Gastrocnemius medialis (tissue), 4 donors: ENCODE measurements at places on chromosomes 5 and 9. TPM values are rescaled to one million over a fixed set of nuclear protein-coding genes. Genes with fewer than 3 reads are reported as not detected.

DNA sequence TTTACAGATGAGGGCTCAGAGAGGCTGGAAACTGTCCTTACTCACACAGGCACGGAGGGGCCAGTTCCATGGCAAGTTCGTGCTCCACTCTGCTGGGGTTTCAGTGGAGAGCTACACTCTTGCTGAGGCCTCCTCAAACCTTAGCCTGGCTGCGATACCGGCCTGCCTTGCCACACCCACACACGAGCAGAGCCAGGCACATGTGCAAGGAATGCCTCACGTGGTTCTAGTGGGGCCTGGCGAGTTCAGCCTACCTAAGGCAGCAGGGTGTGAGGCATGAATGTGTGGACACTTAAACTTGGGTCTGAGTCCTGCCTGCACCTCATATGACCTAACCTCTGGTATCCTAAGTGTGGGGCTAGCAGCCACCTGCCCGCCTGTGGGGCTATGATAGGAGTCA, 21.5 kb upstream of the PRDM12 start:
- H3K36me3 ChIP-seq = no peaks in the 10 kb centered on the region
- H3K4me3 ChIP-seq = no peak overlapping the region
- H3K27ac ChIP-seq = no peak overlapping the region
- no peaks in the 10 kb centered on the region for H3K4me1 ChIP-seq
- DNase-seq = no peak

DNA sequence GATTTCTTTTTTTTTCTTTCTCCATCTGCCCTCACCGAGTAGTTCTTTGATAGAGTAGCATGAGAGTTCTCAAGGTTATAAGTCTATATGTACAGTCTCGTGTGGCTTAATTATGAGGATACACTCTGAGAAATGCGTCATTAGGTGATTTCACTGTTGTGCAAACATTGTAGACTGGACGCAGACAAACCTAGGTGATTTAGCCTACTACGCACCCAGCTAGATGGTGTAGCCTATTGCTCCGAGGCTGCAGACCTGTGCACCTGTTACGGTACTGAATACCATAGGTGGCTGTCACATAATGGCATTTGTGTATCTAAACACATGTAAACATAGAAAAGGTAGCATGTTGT, 26.9 kb upstream of the CORO2A start:
- H3K36me3 ChIP-seq = no peaks in the 10 kb centered on the region
- no peaks in the 10 kb centered on the region for H3K27me3 ChIP-seq
- no peak overlapping the region for H3K27ac ChIP-seq
- no peak overlapping the region for H3K4me3 ChIP-seq
- H3K4me1 ChIP-seq = no peaks in the 10 kb centered on the region

DNA sequence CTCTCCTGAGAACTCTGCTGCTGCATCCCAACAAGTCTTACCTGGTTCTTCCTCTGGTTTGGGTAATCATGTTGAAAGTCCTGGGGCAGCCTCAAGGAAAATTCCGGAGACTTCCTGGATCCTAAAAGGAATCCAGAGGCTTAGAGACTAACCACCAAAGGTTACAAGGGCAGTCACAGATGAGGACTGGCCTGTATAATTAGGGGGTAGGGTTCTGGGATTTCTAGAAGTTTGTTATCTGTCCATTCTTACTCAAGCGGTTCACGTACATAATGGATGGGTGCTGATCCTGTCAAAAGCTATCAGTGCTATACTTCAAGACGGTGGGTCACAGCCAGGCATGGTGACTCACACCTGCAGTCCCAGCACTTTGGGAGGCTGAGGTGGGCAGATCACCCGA, 51.4 kb upstream of the EPB41L4B start:
- H3K4me3 ChIP-seq = no peak overlapping the region
- no peaks in the 10 kb centered on the region for H3K36me3 ChIP-seq
- H3K4me1 ChIP-seq = no peaks in the 10 kb centered on the region
- no peak overlapping the region for H3K27ac ChIP-seq

Gene FOXD4L4
- not detected for total RNA-seq

DNA sequence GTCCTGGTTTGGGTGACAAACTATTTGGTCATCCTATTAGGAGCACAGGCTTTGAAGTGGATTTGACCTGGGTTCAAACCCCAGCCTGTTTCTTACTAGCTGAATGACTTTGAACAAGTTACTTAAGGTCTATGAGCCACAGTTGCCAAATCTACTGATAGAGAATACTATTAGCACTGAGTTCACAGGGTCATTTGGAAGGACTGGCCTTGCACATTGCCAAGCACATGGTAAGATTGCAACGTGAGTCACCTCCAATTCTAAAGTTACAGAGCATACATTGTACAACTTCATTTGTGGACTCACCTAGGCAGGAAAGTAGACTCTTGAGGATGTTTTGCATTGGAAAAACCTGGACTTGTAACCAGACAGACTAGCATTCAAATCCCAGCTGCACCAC, 38.9 kb downstream of the MFAP3 start:
- peak; percentile 6 for DNase-seq
- H3K4me1 ChIP-seq = peaks cover 13% of the 10 kb centered on the region
- H3K27ac ChIP-seq = no peak overlapping the region

- no peak overlapping the region for H3K27ac ChIP-seq
- peaks cover 7% of the 10 kb centered on the region for H3K27me3 ChIP-seq
- no peaks in the 10 kb centered on the region for H3K4me1 ChIP-seq
- H3K36me3 ChIP-seq = no peaks in the 10 kb centered on the region
Measured at GRCh38 chr9:134928436-134929192, 10.9 kb upstream of the FCN1 start.

Gene BRD8
- total RNA-seq = 28.0 TPM

GRCh38 chr9:87109851-87110250, 162.5 kb upstream of the GAS1 start:
- no peak overlapping the region for H3K4me3 ChIP-seq
- H3K27ac ChIP-seq = no peak overlapping the region
- H3K27me3 ChIP-seq = no peaks in the 10 kb centered on the region
- H3K4me1 ChIP-seq = peaks cover 18% of the 10 kb centered on the region

GRCh38 chr5:120624021-120624563, 160.0 kb downstream of the PRR16 start:
- no peak overlapping the region for H3K4me3 ChIP-seq
- no peak overlapping the region for H3K27ac ChIP-seq
- H3K4me1 ChIP-seq = peaks cover 2% of the 10 kb centered on the region
- H3K27me3 ChIP-seq = no peaks in the 10 kb centered on the region
- H3K36me3 ChIP-seq = no peaks in the 10 kb centered on the region
- DNase-seq = no peak

Gene PCDHGA12
- total RNA-seq = 5.4 TPM

DNA sequence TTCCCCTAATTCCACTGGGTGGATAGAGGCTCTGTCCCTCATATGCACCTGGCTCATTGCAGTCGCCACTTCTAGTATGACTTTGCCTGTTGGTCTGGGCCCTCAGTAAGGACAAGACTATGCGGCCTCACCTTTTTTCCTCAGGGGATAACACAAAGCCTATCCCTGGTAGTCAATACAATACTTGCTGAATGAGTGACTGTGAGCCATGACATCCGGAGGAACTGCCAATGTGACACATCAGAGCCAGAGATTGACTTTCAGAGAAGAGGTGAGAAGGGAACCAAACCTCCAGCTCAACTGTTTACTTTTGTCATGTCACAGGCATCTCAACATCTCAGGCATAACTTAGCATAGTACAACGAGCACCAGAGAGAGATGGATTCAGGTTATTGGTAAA, 371.3 kb downstream of the DMRT2 start:
- H3K27me3 ChIP-seq = no peaks in the 10 kb centered on the region
- no peak overlapping the region for H3K27ac ChIP-seq
- H3K4me3 ChIP-seq = no peak overlapping the region
- no peak for DNase-seq

GRCh38 chr9:110615498-110615897, 36.0 kb upstream of the SVEP1 start:
- no peak for DNase-seq
- no peak overlapping the region for H3K27ac ChIP-seq
- no peaks in the 10 kb centered on the region for H3K27me3 ChIP-seq

DNA sequence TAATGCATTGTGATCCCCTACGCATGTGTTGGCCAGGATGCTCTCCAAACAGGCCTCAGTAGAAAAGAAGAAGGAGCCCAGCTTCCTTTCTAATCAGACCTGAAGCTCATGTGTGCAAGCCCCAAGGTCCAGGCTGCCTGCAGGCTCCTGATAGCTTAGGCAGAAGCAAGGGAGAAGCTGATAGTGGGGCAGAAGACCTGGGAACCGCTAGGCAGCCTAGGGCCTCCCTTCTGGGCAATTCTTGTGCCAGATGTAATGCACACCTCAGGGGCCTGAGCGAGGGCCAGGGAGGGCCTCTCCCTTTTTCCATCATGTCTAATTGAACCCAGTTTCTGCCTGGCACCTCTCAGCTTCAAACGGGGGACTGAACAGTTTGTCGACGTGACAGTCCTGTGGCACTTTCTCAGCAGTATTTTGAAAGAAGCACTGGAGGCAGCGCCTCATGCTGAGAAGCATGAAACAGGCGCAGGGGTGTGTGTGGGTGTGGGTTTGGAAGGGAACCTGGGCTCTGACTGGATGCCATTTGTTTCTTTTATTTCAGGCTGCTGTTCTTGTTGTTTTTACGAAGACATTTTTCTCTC, 212.8 kb downstream of the PIK3R1 start:
- H3K4me3 ChIP-seq = no peak overlapping the region
- DNase-seq = no peak
- no peaks in the 10 kb centered on the region for H3K36me3 ChIP-seq
- no peak overlapping the region for H3K27ac ChIP-seq
- H3K27me3 ChIP-seq = no peaks in the 10 kb centered on the region

DNA sequence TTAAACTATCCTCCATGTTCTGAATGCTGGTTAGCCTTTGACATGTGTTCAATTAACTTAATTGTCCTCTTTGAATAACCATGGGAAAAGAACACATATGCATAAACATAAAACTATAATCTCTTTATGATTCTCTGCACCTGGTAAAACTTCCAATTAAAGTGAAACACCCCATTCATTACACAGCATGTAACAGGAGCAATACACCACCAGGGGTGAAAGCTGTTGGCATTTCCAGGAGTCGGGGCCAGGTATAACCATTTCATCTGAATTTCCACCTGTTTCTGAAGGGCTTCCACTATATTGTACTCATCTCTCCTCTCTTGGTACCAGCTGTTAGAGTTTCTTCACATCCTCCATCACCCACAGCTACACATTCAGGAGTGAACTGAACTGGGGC, 303.8 kb downstream of the EDIL3 start:
- H3K27me3 ChIP-seq = no peaks in the 10 kb centered on the region
- H3K36me3 ChIP-seq = no peaks in the 10 kb centered on the region
- no peak for DNase-seq
- no peak overlapping the region for H3K4me3 ChIP-seq
- no peaks in the 10 kb centered on the region for H3K4me1 ChIP-seq

Gene MYOT
- 801 TPM for total RNA-seq

Gene DENND4C
- 21.5 TPM for total RNA-seq

Gene ELL2
- total RNA-seq = 46.7 TPM

Gene FAM169A
- total RNA-seq = not detected
